ENCODE measurements at places on chromosomes 16 and 17.

- no peak for DNase-seq
These were observed 574 bp upstream of the TMEM106A start for GRCh38 chr17:43211123-43211479.

DNA sequence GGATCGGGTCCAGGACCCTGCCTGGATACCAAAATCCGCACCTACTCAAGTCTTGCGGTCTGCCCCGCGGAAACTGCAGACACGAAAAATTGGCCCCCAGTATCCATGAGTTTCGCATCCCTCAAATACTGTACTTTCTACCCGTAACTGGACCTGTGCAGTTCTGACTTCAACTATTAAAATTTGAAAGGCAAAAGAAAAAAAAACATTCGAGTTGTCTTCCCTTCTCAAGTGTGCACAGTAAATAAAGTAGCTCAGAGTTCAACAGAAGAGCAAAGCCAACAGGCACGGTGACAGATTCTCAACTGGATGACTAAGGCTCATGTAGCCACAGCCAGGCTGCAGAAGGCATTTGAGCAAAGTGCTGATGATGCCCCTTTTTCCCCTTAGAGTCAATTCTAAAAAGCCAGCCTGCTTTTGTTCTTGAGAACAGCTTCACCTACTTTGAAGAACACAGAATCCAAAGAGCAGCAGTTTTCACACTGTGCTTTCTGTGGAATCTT, 32.5 kb downstream of the MARF1 start:
- DNase-seq: no peak

DNA sequence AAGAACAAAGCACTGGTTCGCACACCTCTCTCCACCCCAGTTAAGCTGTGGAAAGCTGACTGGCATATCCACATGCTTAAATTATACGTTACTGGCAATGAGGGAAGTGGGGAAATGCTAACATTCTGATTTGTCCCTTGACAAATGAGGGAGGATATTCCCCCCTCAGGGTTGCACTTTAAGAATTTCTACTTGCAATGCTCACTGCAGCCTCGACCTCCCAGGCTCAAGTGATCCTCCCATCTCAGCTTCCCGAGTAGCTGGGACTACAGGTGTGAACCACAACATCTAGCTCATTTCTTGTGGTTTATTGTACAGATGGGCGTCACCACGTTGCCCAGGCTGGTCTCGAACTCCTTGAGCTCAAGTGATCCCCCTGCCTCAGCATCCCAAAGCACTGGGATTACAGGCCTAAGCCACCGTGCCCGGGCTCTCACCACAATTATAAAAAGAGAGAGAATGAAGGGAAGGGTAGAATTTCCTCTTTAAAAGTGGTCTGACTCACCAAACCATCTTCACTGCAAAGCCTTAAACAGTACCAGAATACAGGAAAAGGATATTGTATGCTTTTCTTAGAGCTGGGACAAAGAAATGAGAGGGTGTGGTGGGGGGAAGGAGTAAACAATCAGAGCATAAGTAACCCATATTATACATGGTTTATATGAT, 38.9 kb downstream of the KANSL1 start:
- DNase-seq: no peak

- no peak for DNase-seq
These were observed 16.8 kb upstream of the ETV4 start for GRCh38 chr17:43562679-43563599.

GRCh38 chr17:76155988-76156661, 15.1 kb upstream of the FOXJ1 start:
- no peak for DNase-seq

- no peak for DNase-seq
These were observed 177.1 kb downstream of the MSI2 start for GRCh38 chr17:57433452-57433851.

GRCh38 chr16:67861877-67862276, 11.0 kb upstream of the EDC4 start:
- no peak for DNase-seq

DNA sequence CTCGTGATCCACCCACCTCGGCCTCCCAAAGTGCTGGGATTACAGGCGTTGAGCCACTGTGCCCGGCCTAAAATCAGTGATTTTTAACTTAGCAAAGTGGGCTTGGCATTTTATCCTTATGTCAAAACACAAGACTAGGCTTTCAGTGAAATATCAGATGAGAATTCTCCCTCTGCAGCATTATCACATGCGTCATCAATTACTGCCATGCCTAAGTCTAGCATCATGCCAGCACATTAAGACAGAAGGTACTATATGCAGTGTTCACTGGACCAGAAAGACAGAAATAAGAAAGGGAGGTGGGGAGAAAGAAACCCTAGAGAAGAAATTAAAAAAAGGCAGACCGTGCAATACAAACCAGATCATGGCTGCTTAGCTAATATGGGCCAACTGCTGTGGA, 29.8 kb downstream of the GPATCH8 start:
- DNase-seq: no peak

DNA sequence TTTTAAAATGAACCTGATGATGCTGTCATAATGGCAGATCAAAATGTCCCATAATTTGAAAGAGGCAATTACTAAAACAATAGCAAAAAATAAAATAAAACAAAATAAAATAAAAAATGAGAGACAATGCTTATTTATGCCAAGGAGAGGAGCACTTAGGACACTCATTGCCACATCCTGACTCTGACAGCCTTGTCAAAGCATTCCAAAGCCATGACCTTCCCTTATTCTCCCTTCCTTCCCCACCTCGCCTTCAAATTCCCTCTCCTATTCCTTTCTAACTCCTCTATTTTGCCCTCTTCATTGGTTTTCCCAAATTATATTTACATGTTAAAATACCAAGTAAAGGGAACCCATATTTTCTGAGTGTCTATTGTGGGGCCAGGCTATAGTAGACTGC, 220.0 kb downstream of the CDH13 start:
- no peak for DNase-seq

DNA sequence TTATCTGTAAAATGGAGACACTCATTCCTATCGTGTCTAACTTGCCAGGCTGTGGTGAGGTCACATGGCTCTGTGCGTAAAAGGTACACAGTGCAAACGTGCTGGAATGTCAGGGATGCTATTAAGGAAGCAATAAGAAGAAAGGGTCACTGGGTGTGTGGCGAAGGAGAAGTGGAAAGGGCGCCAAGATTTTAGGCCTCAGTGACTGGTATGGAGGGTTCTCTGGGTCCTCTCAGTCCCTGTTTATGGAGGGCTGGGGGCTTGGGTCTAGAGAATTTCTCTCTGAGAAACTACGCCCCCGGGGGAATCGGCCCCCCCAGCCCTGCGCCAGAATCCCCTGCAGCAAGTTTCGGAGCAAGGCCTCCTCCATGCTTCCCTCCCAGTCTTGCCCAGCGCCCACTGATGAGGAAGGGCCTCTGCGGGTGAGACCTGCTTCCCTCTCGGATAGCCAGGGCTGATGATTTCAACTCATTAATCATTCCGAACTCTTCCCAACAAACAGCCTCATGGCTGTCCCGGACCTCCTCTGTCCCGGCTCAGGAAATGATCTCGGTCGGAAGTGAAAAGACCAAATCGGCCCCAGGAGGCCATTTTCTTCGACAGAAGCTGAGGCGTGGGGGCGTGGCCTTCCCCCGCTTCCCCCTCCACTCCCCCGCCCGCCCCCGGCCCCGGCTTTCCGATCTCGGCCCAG, 1.2 kb upstream of the HEXIM1 start:
- DNase-seq: no peak

- no peak for DNase-seq
These were observed 5.8 kb upstream of the MT3 start for GRCh38 chr16:56583351-56584168.

DNA sequence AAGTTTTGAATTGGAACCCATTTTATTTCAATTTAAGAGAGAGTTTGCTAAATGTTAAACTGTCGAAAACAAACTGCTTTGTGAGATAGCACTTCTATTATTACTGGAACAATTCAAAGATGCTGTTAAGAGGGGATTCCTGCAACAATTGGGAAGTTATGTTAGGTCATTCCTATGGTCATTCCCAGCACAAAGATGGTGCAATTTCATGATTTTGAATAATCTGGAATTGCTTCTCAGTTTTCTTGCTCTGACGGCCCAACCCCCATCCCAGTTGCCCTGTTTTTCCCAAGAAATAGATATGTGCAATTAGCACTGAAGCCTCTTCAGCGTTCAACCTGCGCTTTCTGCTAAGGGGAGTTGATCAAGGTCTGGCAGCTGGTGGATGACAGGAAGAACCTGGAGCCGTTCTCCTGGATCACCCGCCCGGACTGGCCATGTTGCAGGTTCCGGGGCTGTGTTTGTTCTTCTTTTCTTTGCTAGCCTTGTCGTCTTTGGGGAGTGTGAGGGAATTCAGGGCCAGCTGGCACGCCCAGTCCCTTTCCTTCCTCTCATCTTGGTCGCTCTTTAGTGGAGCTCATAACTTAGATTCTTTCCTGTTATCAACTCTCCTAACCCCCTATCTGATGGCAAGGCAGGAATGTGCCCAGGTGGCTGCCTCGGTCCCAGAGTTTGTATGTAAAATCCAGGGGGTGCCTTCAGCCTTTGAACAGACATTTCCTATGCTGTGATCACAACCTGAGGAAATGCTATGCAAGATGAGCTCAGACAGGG, 29.0 kb upstream of the IRF8 start:
- no peak for DNase-seq

DNA sequence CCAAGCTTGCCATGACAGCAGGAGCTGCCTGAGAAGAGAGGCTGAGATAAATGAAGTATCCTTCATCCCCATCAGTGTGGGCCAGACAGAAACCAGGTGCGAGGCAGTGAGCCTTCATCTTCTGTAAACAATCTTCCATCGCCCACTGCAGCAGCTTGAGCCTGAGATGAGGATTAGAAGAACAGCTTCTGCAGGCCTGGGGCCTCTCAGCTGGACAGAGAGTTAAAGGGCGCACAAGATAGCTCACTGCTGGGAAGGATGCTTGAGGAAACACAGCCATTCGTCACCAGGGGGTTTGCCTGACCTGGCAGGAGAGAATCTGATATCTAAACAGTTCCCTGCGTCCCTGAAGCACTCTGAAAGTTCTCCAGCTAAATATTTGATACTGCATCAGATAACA, 27.1 kb downstream of the HOXB1 start:
- no peak for DNase-seq

GRCh38 chr16:86635176-86635876, 57.0 kb downstream of the FOXL1 start:
- DNase-seq: no peak

DNA sequence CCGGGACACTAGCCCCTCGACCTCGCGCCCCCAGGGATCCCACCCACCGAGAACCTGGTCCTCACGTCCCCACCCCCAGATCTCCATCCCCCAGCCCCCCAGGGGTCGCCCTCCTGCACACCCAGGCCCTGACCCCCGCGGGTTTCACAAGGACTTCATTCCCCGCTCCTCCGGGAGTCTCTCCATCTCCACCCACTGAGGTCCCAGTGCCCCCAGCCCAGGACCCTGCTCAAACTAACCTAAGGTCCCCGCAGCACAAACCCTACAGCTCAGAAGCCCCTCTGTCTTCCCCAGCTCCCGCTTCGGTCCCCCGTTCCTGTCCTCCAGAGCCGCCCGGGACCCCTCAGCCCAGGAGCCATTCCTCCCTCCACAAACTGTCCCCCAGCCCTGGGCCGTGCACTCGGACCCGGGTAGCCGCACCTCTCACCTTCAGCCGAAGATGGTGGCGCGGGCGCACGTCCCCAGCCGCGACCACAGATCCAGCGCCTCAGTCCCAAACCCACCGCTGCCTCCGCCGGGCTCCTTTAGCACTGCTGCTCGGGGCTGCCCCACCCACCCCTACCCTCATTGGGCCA, at the start of gene MYH10:
TSS of gene MYH10 (minus strand) at position 499 of the 575 bp plus-strand sequence. CDS start 7,479 bp downstream, outside the sequence.
- DNase-seq: no peak

DNA sequence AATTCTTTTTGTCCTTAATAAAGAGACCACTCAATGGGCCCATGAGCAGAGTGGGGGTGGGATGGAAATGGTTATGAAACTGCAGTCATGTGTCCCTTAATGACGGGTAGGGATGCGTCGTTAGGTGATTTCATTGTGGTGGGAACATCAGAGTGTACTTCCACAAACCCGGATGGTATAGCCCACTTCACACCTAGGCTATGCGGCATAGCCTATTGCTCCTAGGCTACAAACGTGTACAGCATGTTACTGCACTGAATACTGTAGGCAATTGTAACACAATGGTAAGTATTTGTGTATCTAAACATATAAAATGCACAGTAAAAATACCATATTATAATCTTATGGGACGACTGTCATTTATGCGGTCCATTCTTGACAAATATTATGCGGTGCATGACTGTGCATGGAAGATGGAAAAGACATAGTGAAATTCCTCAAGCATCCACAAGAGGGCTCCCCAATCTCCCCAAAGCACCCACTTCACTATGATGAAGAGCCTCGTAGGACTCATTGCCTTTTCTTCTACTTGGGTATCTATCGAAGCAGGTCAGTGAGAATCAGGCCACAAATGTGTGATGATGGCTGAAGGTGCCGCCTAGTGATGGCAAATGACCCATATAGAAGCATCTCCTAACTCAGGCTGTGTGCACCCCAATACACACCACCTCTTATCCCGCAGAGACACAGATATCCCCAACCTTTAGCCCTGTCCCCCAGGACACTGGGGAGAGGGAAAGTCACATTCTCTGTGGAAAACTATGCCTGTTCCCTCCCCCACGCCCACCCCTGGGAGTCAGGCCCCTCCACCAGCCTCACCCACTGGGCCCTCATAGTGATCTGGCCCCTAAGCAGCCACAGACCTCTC, 43.5 kb downstream of the TBX21 start:
- DNase-seq: peak; percentile 43

GRCh38 chr16:50695017-50696000, 1.9 kb downstream of the NOD2 start:
- peak; percentile 83 for DNase-seq

DNA sequence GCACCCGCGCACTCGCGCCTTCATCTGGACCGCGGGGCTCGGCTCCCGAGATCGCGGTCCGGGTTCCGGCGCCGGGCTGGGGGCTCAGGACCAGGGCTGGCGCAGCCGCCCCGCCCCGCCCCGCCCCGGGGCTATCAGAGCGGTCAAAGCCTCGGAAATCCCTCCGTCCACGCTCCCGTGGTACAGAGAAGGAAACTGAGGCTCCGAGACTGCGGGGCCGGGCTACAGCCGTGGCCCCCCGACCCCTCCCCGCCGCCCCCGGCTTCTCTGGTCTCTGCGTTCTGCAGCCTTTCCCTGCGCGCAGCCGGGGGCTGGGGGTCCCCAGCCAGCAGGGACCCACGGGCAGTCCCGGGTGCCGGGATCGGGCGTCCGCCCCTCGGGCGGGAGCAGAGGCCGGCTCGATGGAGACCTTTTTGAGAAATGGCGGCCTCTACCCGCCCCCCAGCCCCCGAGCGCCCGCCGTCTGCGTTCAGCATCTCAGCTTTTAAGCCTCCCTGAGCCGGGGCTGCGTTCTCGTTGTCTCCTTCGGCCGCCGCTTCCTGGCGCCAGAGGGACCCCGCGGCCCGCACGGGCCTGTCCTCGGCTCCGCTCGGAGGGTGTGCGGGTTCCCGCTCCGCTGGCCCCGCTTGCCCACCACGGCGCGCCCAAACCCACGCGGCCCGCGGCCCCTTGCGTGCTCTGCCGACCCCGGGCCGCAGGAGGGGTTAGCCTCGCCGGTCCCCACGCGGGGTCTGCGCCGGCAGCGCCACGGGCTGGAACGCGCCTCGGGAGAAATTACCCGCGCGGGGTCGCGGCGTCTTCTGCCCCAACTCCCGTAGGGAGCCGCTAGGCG, 1.5 kb upstream of the NPTX1 start:
- DNase-seq: no peak
